ENCODE measurements at places on chromosomes 12 and 14.
A peak's percentile ranks its signal among the peaks of the same experiment; 100 is the strongest.

DNA sequence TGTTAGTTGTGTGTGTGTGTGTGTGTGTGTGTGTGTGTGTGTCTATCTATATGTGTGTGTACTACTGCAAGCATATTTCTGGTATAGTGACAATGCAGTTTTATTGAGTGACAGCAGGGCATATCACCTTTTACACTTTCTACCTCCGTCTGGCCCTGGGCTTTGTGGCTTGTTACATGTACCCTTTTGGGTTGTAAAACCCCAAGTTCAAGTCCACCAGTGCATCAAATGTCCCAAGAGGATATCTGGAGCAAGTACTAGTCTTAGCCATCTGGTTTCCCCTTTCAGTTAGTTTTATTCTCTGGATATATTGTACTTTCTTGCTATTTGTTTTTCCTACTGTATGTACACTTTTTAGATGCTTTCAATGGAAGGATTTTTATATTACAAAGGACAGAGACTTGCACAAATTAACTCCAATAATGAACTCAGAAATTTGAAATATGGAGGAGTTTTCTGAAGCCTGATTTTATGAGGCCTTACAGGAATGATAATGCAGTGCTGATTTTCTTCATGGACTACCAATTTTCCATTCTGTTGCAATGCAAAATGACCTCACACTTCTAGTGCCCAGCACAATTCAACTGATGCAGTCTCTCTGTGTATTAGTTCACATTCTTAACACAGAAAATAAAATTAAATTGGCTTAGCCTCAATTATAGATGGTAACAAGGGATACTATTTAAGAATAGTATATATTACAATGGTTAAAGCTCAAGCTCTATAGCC, 29.1 kb downstream of the SLC16A7 start:
- DNase-seq, result no peak

- no peak for DNase-seq
These were observed 7.4 kb upstream of the HOXC6 start for GRCh38 chr12:54020591-54021405.

- DNase-seq, result peak; percentile 37
These were observed 1.4 kb downstream of the PLXNC1 start for GRCh38 chr12:94149781-94150239.

DNA sequence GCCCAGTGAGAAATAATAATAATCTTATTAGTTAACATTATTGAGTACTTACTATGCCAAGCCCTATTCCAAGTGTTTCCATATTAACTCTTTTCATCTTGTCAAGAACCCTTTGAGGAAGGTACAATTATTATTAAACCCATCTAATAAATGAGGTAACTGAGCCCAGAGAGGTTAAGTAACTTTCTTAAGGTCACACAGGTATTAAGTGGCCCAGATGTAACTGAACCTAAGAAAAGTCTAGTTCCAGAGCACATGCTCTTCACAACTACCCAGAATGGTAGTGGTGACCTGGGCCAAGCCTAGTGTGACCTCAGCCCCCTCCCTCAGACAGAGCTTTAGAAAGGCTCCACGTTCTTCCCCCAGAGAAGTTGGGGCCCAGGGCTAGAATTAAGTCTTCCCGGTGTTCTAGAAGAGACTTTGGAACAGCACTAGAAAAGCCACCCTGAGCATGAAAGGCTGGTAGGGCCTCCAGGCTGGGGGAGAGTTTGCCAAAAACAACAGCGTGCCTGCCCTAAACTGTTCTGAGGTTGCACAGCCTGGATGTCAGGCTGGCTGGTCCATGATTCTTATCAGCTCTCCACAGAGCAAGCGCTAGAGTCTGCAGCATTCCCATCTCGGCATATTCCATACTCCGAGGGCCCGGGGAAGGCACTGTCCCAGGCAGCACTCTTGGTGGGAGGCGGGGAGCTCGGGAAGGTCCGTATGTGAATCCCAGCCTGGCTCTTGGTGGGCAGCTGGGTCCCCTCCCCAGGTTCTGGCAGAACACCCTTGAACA, 41.3 kb upstream of the CTDSP2 start:
- no peak for DNase-seq

Data from GM12892 (cell line).